NCI-H774 (cell line): ENCODE measurements at places on chromosomes 4 and X.

GRCh38 chrX:67587946-67588624, 44.3 kb downstream of the AR start:
- no peak for DNase-seq

GRCh38 chrX:152725409-152725808, 8.1 kb downstream of the CSAG1 start:
- no peak for DNase-seq

DNA sequence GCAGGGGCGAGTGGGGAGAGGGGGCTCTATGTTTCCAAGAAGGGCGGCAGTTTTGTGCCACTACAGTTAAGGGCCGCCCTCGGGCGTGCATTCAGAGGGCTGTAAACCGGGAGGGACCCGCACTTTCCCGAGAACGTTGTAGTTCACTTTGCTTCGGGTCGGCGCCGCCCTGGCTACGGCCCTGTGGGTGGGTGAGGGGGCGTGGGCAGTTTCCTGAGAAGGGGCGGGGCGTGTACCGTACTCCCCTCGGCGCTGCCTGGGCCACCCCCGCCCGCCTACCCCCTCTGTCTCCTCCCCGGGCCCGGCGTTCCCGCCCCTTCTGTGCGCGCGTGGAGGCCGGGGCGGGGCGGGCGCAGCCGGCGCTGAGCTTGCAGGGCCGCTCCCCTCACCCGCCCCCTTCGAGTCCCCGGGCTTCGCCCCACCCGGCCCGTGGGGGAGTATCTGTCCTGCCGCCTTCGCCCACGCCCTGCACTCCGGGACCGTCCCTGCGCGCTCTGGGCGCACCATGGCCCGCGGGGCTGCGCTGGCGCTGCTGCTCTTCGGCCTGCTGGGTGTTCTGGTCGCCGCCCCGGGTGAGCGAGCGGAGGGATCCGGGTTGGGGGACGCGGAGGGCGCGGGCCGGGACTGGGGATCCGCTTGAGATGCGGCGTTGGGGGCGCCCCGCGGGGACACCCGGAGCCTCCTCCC, at the start of gene CD99:
CD99 (plus strand) TSS at position 440 of the 687 bp plus-strand sequence; CDS start at position 506, 66 bp downstream.
- DNase-seq: no peak

- DNase-seq: no peak
Measured at GRCh38 chr4:158860856-158861255, 92.0 kb downstream of the FNIP2 start.

GRCh38 chr4:20297261-20297660, 45.6 kb downstream of the SLIT2 start:
- no peak for DNase-seq

DNA sequence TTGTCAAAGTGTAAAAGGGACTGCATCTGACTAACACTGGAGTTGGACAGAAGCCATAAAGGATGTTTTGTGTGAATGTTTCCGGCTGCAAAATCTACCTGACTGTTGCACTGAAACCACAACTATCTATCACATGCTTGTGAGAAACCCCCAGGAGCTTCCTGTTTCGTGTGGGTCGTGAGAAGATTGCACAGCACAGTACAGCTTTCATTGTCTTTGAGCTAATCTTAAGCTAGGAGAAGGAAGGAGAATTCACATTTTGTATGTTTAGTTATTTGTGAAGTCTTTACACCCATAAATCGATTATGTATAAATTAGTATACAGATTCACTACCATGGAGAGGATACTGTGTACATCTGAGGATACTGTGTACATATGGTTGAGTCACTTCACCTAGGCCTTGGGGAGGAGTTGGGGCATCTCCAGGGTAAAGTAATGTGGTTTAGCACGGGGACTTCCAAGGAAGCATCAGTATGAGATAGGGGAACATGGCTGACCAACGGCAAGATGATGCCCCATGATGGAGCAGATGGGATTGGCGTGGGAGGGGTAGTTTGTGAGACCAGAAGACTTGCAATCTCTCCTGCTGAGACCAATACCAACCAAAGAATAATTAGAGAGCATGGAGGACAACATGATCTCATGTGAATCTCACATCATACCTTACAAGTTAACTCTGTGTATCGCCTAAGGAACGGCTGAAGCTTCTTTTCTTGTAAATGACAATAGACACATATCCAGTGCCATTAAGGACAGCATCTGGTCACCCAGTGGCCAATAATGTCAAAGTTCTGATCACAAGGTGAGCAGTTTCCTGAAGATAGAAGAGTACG, 43.1 kb upstream of the FAM9C start:
- DNase-seq: no peak

DNA sequence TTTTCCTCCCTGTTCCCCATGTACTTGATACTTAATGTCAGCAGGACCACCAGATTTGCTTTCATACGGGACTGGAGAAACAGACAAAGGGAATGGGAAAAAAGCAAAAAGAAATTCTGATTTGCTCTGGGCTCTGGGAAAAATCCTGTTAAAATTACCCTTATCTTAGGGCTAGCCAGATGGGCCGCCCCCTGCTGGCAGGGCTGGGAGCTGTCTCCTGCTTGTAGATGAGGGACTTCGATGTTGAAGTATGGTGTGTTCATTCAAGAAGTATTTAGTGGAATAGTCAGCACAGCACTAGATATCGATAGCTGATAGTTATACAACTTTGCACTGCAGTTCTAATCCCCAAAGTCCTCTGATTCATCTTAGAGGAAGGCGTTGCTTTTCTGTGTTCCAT, 45.8 kb downstream of the BCORL1 start:
- peak; percentile 7 for DNase-seq

GRCh38 chr4:141350122-141350905, 129.6 kb downstream of the ZNF330 start:
- peak; percentile 0 for DNase-seq
